ENCODE measurements at places on chromosomes 7 and 10. TPM values are rescaled to one million over a fixed set of nuclear protein-coding genes. Genes with fewer than 3 reads are reported as not detected.

The PANK1 gene
- polyA plus RNA-seq: 16.0 TPM

The IL15RA gene
- 3.2 TPM for polyA plus RNA-seq

The NPSR1 gene
- 0.14 TPM for polyA plus RNA-seq

The PLEKHA8 gene
- polyA plus RNA-seq: 11.4 TPM

The GPR15LG gene
- polyA plus RNA-seq: not detected

The MNX1 gene
- 0.09 TPM for polyA plus RNA-seq

The ABCB4 gene
- polyA plus RNA-seq: 0.39 TPM

The ELFN1 gene
- polyA plus RNA-seq: 6.7 TPM

The CABCOCO1 gene
- polyA plus RNA-seq: 0.53 TPM

DNA sequence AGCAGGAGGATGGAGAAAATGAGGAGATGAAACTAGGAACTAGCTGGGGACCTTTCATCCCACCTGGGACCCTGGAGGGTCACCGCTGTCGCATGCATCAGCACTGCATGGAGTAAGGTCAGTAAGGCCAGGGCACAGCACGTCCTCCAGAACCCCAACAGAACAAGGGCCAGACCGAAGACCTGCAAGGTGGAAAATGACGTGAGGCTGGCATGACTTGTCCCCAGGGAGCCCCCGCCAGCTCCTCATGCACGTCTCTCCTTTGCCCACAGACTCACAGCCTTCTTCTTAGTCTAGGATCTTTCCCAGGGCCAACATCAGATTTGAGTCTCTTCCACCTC is 4.7 kb downstream of the ZNF488 start:
- no peak for DNase-seq

- DNase-seq: peak; percentile 80
These were observed 206.7 kb downstream of the KIAA1217 start for GRCh38 chr10:24415455-24416125.

- no peak for DNase-seq
These were observed 23.8 kb downstream of the SUFU start for GRCh38 chr10:102527546-102527945.

DNA sequence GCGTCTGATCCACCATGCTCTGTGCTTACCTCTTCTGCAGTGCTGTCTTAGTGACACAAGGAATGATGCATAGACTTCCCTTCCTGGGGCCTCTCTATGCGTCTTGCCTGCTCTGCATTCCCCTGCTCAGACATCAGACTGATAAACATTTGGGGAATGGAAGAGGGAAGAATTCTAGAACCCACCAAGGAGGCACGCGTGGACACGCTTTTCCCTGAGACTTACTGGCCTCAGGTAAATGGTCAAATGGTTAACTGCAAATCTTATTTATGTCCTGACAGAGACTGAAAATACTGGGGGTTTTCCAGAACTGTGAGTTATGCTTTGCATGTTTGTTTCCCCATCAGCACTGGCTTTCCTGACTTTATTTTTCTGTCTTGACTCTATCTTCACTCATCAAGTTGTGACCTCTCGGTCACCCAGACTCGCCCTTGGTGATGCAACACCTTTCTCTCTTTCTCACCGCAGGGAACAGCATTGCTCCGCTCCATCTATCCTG is 285.9 kb upstream of the FZD8 start:
- no peak for DNase-seq

GRCh38 chr7:116990056-116990455 is 36.8 kb downstream of the ST7 start:
- no peak for DNase-seq

- DNase-seq: no peak
These were observed 40.8 kb upstream of the TSPAN33 start for GRCh38 chr7:129103561-129104324.

- DNase-seq: no peak
These were observed 35.4 kb downstream of the NACAD start for GRCh38 chr7:45053401-45053800.

DNA sequence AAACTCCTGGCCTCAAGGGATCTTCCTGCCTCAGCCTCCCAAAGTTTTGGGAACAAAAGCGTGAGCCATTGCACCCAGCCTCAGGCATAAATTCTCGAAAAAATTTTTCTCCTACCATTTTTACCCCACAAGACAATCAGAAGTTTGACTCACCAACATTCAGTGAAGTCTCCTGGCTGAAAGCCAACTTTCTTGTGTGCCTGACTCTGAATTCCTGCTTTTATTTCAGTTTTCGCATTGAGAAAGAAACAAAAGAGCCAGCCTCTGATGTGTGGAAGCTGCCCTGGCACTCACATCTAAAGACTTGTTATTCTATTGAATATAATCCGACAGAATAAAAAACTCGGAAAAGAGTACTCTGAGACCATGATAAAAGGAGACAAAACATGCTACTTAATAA is 402.9 kb downstream of the MAGI2 start:
- no peak for DNase-seq

DNA sequence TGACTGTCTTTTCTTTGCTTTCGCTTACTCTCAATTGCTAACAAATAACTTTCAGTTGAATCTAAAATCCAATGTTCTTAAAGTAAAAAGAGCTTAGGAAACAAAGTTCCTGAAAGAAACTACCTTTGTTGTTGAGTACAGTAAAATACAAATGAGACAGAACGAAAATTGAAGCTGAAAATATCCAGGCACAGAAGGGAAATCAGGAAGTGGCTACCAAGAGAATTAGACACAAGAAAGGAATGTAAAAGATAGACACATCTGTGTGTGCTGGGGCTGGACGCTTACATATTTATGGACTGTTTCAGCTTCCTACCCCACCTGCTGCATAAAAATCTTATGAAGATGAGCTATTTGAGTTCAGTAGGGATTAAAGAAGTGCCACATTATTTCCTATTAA is 161.7 kb upstream of the PLXDC2 start:
- DNase-seq: no peak

DNA sequence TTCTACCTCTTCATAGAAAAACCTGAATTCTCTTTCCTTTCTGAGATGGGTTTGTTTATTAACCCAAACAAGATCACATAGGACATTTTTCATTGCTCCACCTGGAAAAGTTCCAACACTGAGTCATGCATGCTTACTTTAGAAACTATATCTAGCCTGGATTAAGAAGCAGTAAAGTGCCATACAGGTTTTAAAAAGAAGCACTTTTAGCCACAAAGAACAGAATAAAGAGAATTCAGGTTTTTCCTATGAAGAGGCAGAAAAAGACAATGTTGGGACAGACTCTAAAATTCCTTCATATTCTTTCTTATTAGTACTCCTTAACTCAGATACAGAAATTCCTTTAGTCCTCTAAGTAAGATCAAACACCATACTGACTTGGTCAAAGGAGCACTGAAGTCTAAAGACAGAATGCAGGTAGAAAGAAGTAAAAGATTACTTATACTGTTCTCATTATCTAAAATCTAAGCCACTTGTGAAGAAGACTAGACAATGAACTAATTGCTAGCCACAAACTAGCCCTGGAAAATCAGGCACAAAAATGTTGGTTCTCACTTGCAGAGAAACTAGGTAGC is 241.3 kb downstream of the ANK3 start:
- DNase-seq: peak; percentile 24

- no peak for DNase-seq
These were observed 2.1 kb upstream of the FLNC start for GRCh38 chr7:128827971-128828711.

GRCh38 chr7:22394739-22395138 is 37.8 kb upstream of the RAPGEF5 start:
- no peak for DNase-seq

DNA sequence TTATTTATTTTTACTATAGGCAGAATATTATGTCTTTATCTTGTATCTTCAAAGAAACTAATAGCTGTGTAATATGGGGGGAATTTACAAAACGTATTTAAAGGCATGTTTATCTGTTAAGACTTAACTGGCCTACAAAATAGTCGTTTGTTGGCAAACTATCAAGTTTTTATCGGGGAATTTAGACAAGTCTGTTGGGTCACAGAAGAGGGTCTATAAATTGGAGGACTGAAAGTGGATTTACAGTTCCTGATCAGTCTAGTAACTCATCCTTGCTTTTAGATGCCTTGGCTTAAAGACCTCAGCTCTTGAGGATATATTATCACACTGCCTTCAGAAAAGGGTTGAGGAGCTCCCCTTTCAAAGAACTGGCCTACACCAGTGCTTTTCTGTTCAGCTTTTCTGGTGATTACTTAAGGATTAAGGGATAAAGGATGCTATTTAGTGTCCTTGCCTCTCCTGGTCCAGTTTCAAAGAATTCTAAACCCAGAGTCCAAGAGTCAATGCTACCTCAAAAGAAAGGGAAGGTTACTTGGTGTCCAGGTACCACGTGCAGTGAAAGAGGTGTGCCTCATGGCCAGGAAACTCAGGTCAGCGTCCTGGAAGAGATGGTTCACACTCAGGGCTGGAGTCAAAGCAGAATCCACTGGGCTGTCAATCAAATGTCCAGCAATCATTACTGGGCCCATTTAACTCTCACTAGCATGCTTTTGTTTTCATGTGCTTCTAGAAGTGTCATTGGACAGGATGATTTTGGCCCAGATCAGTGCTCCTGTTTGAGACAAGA is 42.9 kb upstream of the ABI1 start:
- no peak for DNase-seq

GRCh38 chr10:122060250-122060649 is 71.3 kb downstream of the TACC2 start:
- no peak for DNase-seq

- no peak for DNase-seq
These were observed 36.6 kb downstream of the BRAF start for GRCh38 chr7:140888087-140888486.

DNA sequence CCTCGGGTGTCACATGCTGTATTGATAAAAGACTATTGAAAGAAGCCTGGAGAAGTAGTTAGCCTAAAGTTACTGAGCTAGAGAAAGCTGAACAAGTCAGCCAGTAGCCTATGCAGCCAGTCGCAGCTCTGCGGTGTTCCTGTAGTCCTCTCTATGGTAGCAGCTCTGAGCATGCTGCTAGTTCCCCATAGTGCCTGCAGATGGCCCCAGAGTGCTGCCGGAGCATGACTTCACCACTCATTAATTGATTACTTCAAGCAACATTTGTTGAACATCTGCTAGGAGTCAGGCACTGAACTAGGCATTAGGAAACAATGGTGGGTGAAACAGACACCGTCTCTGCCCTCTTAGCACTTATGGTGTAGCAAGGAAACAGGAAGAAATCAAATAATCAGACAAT is 422.7 kb downstream of the SORCS3 start:
- no peak for DNase-seq

- DNase-seq: no peak
These were observed 1015.6 kb downstream of the KCNMA1 start for GRCh38 chr10:76621886-76622620.

DNA sequence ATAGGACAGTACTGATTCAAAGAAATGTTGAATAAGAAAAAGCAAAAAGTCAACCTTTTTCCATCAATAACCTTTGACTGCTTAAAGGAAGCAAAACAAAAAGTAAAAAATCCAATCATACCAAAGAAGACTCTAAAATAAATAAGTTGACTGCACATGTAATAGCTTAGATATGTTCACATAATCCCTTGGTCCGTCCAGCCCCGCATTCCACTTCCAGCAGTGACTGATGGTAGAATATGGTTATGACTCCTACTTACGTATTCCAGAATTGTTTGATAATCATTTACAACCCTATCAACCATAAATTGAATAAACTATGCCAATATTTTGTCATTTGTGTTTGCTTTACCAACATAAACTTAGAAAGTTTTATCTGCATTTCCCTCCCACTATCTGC is 77.9 kb downstream of the CTNNA3 start:
- DNase-seq: no peak

GRCh38 chr10:82213784-82214183 is 338.8 kb downstream of the NRG3 start:
- no peak for DNase-seq

DNA sequence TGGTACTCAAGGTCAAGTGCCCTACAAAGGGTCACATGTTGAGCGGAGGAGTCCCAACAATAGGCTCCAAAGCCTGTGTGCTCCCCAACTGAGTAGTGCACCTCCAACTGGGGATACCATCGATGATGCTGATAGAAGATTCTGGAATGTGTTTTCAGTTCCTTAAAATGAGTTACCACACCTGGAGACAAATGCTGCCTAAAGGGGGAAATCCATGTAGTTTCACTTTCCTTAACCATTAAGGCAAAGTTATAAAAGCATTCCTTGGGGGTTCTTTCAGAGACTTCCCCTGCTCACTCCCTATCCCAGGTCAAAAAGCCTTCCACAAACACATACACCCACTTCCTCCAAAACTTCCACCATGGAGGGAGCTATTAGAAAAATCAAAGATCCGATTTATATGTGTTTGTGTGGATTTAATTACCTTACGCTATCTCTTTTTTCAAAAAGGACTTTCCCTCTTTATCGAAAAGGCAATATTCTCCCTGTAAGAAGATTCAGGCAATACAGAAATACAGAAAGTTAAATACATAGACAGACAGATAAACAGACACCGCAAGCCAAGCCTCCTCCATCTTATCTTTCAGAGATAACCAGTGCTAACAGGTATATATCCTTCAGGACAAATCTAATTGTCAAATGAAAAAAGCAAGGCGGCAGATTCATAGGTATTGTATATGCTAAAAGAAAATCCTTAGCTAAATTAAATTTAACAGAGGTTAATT is 135.9 kb upstream of the ASAH2 start:
- no peak for DNase-seq

DNA sequence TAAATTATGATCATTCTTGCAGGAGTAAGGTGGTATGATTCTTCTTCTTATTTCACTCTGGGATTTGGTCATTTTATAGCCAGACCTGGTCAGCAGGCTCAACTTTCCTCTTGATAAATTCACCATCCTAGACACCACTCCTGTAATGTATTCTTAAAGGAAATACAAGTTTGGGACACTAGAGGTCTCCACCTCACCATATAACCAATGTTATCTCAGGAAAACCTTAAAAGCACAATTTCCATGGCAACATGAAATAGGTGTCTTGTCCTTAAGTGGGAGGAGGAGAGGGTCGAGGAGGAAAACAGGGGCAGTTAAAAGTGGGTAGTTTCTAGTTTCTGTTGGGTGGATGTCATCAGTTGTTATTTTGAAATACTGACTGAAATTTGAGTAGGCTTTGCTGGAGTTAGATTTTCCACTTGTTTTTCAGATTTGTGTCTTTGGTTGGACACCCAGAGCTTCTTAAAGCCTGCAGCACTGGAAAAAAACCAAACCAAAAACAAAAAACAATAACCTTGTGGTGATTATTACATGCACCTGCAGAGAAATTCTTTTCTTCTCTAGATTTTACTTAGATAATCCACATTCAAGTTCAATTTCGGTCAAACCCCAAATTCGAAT is 163.1 kb downstream of the PRKCQ start:
- DNase-seq: peak; percentile 47

DNA sequence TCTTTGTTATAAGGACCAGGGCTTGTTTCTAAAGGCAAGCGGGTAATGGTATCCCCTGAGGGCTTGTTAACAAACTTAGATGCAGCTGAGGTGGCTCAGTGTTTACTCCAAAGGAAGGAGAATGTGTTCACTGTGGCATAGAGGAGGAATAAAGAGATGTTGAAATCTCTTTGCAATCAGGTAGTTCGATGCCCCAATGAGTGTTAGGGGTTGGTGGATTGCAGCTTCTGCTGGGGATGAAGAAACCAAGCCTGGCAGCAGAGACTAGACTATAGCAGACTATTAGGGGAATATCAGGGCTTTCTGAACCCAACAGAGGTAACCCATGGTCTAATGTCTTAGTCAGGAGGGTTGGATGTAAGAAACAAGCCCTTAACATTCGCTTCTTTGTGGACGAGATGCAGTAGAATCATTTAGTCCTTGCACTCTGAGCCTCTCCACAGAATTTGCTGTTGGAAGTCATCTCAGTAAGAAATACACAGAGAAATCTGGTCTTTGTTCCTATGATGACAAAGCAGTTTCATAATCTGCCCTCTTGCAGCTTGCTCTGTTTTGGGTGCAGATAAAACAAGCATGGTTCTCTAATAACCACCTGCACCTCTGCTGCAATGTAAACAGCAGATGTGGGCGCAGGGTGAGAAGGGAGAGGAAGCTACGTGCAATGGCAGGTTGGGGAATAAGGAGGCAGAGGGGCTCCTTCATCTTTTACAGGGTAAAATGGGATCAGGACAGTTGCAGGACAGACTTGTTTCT is 108.6 kb downstream of the NRF1 start:
- DNase-seq: no peak

Measured in hindlimb muscle (tissue), 1 donor.